Activated naive CD8-positive, alpha-beta T cell treated with anti-CD3 and anti-CD28 coated beads, Interleukin-2, amount 10 ng/mL, durations not matched to agents 7 days and 5 days (primary cell): ENCODE measurements at places on chromosomes 7 and 10.

GRCh38 chr7:4037308-4037707 lies 644.8 kb upstream of the FOXK1 start:
- no peak for DNase-seq

GRCh38 chr10:111338035-111338434 lies 261.2 kb downstream of the ADRA2A start:
- no peak for DNase-seq

DNA sequence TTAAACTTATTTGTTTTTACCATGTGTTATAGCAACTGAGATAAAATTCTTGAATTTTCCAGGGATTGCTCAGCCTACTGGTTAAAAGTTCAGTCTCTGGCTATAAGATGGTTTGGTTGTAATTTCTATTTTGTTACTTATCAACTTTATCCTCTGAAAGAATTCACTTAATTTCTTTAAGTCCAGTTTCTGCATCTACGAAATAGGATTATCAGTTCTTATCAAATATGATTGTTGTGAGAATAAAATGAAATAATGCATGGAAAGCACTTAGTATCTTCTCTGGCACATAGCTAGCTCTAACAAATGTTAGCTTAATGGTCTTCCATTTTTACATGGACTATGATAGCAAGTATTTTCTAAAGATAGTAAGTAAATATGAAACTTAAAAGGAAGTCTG lies 53.3 kb downstream of the SEMA3D start:
- no peak for DNase-seq

- no peak for DNase-seq
Measured at GRCh38 chr10:119872610-119872859, at the start of gene MCMBP. TSS of gene MCMBP (minus strand) at chr10:119872843. CDS start at chr10:119872584, 259 bp downstream.

GRCh38 chr10:89295597-89295996 lies 6.2 kb upstream of the IFIT2 start:
- no peak for DNase-seq

DNA sequence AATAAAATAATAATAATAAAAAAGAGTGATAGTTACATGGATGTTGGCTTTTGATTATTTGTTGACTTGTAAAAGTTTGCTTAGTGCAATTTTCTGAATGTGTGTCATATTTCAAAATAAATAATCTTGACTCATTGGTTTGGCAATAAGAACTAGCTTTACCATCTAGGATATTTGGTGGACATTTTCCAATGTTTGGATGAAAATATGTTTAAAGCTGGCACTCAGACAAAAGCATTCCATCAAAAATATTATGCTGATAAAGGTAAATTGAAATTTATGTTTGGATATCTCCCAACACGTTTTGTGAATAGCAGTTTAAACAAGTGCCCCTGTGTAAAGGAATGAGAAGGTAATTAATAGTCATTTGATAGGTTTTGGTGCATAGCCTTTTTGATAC lies 62.5 kb upstream of the KCNMA1 start:
- no peak for DNase-seq

GRCh38 chr10:44937196-44938005 lies 22.2 kb upstream of the RASSF4 start:
- no peak for DNase-seq

GRCh38 chr7:32905175-32905662 lies 13.7 kb upstream of the KBTBD2 start:
- peak; percentile 67 for DNase-seq

GRCh38 chr10:70479626-70480238 lies 1.2 kb downstream of the PALD1 start:
- no peak for DNase-seq

DNA sequence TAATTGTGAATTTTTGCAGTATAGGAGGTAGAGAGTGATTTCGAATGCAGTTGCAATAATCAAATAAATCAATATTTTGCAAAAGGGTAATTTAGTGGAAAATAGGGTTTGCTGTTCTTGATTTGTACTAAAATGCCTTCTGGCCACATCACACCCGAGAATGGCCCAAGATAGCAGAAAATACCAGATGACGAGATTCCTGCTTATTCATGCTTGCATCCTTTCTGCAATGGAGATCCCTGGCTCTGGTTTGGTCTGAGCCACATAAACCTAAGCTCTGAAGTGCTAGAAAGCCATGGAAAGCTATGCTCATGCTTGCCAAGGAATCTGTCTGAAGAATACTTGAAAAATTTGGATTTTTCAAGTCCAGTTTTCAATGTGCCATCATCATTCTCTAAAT lies 634.2 kb upstream of the COBL start:
- no peak for DNase-seq

- DNase-seq, result no peak
Measured at GRCh38 chr7:18345641-18346234, 149.8 kb upstream of the HDAC9 start.

- no peak for DNase-seq
Measured at GRCh38 chr10:132653721-132654120, 116.1 kb downstream of the INPP5A start.

- no peak for DNase-seq
Measured at GRCh38 chr10:93873420-93874115, 20.2 kb upstream of the SLC35G1 start.

DNA sequence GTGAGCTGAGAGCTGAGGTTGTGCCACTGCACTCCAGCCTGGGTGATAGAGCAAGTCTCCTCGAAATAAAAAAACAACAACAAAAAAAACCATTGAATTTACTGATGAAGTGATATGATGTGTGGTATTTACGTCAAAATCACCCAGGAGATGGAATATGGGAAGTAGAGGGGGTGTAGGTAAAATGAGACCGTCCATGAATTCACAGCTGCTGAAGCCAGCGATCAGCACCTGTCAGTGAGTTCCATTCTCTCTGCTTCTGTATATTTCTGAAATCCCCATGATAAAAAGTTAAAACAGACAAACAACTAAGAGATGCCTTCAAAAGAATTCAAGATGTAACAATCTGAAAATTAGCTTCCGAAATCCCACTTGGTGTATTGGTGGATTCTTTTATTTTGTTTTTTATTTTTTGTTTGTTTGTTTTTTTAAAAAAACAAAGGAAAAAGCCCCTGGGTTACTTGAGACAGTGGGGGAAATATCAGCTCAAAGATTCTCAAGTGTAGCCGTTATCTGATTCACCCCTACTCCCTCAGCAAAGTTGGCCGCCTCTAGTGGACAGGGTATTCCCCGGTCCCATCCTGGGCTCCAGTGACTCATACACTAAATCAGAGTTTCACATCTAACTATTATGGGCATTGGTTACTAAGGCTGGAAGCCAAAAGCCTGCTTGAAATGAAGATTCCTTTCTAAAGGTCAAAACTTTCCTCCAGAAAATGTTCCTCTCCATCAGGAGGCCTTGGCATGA lies 76.4 kb downstream of the MAP3K8 start:
- DNase-seq, result no peak
